Stimulated activated CD8-positive, alpha-beta memory T cell treated with anti-CD3 and anti-CD28 coated beads, Interleukin-12 subunit alpha, Interleukin-12 subunit beta, amount 100 ng/mL, for 1 hour (primary cell): ENCODE measurements at places on chromosomes 3 and 15.

DNA sequence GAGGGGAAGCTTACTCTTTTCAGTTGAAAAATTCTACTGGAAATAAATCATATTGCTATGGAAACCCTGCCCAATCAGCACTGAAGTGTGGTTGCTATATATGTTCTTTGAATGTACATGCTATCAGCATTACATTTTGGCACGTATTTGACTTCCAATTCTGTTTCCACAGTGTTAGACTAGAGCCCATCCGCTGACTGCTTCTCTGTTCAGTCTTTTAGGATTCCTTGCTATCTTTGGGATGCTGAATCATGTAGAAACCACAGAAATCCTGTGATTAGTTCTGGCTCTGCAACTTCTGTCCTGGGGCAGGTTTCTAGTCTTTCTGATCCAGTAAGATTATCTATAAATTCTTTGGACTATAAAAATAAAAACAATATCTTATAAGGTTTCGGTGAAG, 128.2 kb upstream of the SLC7A14 start:
- DNase-seq = no peak

GRCh38 chr15:98769867-98770266, 121.5 kb downstream of the IGF1R start:
- DNase-seq = no peak

DNA sequence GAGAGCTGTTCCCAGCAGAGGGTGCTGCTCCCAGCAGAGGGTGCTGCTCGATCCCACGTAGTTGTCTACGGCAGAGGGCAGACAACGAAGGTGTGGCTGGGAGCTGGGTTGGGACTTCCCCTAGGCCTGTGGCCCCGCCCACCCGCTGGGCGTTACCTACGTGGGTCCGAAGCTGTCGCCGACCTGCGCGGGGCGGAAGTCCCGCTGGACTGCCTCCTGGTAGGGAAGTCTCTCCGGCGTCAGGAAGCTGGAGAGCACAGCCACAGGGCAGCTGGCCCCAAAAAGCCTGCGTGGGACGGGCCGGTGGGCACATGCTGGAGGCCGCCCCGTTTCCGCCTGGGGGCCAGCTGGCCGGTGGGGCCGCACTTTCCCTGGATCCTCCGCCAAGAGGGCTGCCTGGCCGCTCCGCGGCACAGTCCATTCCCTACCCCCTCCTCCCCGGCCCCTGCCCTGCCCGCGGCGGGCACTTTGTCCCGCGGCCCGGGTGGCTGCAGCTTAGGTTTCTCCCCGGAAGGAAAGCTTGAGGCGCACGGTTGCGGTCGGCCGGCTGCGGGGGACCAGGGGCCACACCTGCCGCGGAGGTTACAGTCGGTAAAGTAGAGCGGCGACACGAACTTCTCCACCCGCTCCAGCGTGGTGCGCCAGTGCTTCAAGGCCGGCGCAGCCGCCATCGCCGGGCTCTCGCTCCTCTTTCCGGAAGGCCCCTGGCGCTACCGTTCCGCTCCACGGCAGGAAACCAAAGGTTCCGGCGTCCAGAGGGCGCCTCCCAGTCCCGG, at the start of gene MAN2C1:
MAN2C1 (minus strand) TSS at position 695 of the 776 bp plus-strand sequence; CDS start at position 671, 24 bp downstream.
- peak; percentile 83 for DNase-seq

DNA sequence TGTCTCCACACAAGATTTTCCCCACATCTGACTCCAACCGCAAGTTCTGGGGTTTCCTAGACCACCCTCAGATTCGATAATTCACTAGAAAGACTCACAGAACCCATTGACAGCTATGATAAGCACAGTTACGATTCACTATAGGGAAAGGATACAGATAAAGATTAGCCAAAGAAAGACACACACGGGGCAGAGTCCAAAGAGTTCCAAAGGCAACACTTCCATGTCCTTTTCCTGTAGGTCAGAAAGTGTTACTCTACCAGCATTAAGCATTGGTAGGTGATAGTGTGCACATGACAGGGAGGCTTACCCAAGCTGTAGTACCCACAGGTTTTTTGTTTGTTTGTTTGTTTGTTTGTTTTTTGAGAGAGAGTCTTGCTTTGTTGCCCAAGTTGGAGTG, 48.1 kb downstream of the PHLDB2 start:
- no peak for DNase-seq

DNA sequence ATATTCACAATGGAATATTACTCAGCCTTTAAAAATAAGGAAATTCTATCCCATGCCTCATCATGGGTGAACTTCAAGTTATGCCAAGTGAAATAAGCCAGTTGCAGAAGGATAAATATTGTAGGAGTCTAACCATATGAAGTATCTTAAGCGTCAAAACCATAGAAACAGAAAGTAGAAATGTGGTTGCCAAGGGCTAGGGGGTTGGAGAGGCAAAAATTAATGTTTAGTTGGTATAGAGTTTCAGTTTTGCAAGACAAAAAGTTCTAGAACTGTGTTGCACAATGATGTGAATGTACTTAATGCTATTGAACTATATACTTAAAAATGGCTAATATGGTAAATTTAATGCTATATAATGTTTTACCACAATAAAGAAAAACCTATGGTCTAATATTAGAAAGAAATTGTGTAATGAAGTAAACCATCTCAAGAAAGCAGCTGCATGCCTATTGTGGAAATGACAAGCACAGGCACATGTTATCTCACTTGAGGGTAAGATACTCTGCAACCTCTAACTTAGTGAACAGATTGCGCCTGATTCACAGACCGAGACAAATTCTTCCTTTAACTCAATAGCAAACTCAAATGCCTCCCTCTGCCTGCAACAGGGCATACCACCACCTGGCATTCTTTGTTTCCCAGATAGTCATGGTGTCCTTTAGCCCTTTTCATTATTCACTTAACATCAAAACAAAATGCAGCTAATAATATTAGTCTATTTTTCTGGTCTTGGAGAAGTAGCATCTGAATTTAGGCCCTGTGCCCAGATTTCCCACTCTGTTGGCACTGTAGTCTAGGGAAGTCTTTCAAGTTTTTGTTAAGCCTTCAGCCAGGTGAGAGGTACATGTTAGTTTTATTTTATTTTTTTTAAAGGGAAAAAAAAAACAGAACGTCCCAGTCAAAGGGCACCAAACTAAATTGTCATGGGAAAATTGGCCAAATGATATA, 80.2 kb upstream of the ACP3 start:
- no peak for DNase-seq

- no peak for DNase-seq
Measured at GRCh38 chr3:8645712-8646111, 1.1 kb upstream of the SSUH2 start.

DNA sequence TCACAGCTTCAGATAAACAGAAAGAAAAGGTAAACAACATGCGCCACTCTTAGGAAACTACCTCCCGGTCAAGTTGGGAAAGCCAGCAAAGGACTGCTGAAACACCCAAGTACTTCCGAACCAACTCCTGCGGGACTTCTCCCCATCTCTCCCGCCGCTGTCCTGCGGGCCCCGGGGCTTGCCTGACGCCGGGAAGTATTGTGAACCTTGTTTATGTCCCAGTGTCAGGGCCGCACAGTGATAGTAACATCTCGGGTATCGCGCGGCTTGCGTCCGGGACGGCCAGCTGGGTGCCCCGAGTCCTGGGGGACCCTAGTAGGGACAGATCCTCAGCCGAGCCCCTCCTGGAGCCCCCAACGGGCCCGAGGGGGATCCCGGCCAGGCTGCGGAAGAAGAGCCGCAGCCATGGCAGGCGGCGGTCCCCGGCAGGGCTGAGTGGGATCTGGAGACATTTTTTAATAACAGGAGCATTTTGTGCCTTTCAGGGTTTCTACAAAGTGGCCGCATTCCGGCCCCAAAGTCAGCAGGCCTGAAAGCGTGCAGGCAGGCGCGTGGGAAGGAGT, 756 bp downstream of the CLPX start:
- DNase-seq = no peak

- no peak for DNase-seq
Measured at GRCh38 chr3:64741341-64741740, 53.5 kb upstream of the ADAMTS9 start.
